ENCODE measurements at places on chromosomes 13 and 19. TPM values are rescaled to one million over a fixed set of nuclear protein-coding genes. Genes with fewer than 3 reads are reported as not detected.

The TTC9B gene
- not detected for total RNA-seq

The C19orf38 gene
- 3.6 TPM for total RNA-seq

The PTH2 gene
- not detected for total RNA-seq

The SBK2 gene
- total RNA-seq: not detected

The COX7A1 gene
- total RNA-seq: not detected

The CYP2A7 gene
- not detected for total RNA-seq

The ADAMTS10 gene
- 4.5 TPM for total RNA-seq

The C3 gene
- 1.0 TPM for total RNA-seq

The C1QTNF9 gene
- not detected for total RNA-seq

The NXNL1 gene
- not detected for total RNA-seq

The TUBA3C gene
- total RNA-seq: not detected

The ELSPBP1 gene
- total RNA-seq: not detected

The ZNF835 gene
- 2.8 TPM for total RNA-seq

The KASH5 gene
- 1.2 TPM for total RNA-seq

The SIAH3 gene
- total RNA-seq: 0.19 TPM

The STOML3 gene
- total RNA-seq: not detected

The METTL21C gene
- not detected for total RNA-seq

The ADGRE3 gene
- 0.30 TPM for total RNA-seq

The EDNRB gene
- total RNA-seq: not detected

The TMPRSS9 gene
- not detected for total RNA-seq

The IPO5 gene
- 258 TPM for total RNA-seq

The NALCN gene
- not detected for total RNA-seq

The CEACAM20 gene
- total RNA-seq: not detected

The RNF17 gene
- total RNA-seq: 0.47 TPM

The KCNN1 gene
- 0.05 TPM for total RNA-seq

The KLHL1 gene
- not detected for total RNA-seq

The ATXN8OS gene
- total RNA-seq: not detected

The HSPBP1 gene
- 41.1 TPM for total RNA-seq

The KIR3DL2 gene
- 1.3 TPM for total RNA-seq

The RASL11A gene
- 3.2 TPM for total RNA-seq

The LGALS4 gene
- total RNA-seq: 1.1 TPM

The WDR18 gene
- total RNA-seq: 71.6 TPM

The ZIC5 gene
- not detected for total RNA-seq

The SCGB2B2 gene
- 0.41 TPM for total RNA-seq

The PRSS57 gene
- total RNA-seq: not detected

The CABP5 gene
- not detected for total RNA-seq

The ZNF723 gene
- total RNA-seq: not detected

The CFAP97D2 gene
- not detected for total RNA-seq

The AP1M1 gene
- 92.0 TPM for total RNA-seq

The EML2 gene
- total RNA-seq: 121 TPM

The CD79A gene
- total RNA-seq: 4.0 TPM

The LAMP1 gene
- total RNA-seq: 32.2 TPM

The BRME1 gene
- total RNA-seq: 5.5 TPM
